IPS DF 6.9 (cell line): ENCODE measurements at places on chromosomes 7 and 10.

DNA sequence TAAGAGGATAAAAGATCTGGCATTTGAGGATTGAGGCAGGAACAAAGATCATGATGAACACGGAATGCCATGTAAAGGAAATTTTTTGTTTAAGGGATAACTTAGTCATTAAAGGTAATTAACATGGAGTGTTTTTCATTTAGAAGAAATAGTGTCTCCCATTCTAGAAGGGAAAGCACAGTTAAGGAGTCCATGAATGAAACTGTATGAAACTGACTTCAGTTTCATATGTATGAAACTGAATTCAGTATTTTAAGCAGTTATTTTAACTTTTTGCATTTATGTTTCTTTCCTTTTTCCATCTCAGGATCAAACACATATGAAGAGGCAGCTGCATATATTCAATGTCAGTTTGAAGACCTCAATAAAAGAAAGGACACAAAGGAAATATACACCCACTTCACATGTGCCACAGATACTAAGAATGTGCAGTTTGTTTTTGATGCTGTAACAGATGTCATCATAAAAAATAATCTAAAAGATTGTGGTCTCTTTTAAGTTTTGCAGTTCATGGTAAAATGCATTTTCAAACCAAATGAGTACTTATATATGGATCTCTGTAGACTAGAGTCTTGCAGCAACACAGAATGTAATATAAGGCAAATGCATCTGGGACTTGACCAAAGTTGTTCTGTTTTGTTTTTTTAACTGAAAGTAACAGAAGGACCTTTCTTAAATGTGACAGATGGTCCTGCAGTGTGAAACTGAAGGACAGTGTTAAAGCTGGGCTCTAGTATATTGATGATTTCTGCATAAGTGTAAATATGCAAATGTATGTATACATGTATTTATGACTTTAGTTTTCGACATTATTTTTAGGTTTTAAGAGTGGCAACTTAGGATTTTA, 82.6 kb downstream of the GNAI1 start:
- no peak for DNase-seq

DNA sequence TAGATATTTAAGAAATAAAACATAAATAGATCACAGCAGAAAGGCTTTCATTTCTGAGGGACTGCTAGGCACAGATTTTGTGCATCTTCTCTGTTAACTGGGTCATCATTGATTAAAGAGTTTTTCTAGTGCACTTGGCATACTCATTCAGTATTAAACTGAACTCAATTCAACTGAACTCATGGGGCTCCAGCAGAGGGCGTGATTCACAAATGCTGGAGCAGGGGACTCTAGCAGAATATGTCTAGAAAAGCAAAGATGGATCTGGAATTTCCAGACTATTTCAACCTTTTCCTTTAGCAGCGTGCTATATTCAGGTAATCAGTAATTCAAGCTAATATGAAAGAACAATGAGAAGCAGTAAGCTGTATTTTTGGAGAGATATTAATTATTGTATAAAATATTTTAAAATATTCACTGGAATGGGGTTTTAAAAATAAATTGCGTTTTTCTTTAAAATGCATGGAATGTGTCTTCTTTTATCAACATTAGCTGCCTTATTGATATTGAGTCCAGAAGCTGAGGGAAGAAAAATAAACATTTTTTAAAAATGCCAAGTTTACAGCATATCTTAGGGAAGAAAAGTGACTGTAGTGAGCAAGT, 296.8 kb upstream of the CACNA2D1 start:
- no peak for DNase-seq

GRCh38 chr10:132448248-132448731, 51.3 kb downstream of the PWWP2B start:
- DNase-seq, result no peak

DNA sequence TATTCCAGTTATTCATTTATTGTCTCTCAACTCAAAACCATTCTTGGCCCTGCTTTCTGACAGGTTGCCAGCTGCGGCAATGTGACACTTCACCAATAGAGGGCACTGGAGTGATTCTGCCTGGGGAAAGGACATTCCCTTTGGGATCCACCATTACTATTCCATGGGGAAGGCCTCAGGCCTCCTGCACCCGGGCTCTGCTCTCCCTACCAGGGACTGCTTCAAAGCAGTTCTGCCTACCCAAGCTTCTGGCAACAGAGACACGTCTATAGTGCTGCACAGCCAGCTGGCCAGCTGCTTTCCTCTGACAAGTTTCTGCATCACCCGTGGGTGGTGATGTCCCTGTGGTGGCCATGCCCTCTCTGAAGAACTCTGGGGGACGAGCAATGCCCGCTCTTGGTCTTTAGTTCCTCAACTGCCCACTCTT, 163.8 kb downstream of the ELMO1 start:
- peak; percentile 27 for DNase-seq

DNA sequence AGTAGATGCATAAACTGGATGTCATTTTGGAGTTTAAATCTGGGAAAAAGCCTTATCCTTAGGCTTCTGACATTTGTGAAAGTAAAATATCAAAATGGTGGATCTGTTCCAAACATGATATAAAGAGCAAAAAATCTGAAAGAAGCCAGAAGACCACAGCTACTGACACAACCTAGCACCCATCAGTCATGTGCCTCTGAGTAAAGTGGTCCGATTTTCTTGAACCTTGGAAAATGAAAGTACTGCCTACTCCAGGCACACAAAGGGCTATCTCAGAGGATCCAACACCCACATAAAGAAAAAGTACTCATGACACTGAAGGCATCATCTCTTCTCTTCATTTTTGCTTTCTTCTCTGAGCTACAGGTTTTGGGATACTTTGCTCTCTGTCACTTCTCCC, 150.7 kb downstream of the KMT2E start:
- DNase-seq, result no peak

- no peak for DNase-seq
Observed at GRCh38 chr10:22183771-22184461, 33.9 kb downstream of the EBLN1 start.

- no peak for DNase-seq
Observed at GRCh38 chr10:35532141-35532540, 73.0 kb upstream of the GJD4 start.

- no peak for DNase-seq
Observed at GRCh38 chr7:20963556-20964280, 177.0 kb upstream of the SP8 start.

DNA sequence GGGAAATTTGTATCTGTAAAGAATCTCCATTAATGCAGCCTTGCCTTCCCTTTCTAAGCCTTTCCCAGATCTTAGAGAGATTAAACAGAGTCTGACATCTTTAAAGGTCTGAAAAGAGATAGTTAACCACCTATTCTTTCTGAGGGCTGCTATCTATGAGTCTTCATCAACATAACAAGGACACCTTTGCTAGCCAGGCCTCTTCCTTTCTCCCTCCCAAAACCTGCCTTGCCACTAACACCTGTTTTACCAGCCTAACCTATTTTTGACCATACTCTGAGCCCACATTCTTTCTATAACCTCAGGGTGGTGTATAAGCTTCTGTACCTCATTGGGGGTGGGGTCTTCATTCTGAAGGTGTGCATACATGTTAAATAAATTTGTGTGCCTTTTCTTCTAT, 217.1 kb downstream of the IPMK start:
- peak; percentile 33 for DNase-seq

- no peak for DNase-seq
Observed at GRCh38 chr10:37860494-37861190, 3.2 kb upstream of the ZNF248 start.

DNA sequence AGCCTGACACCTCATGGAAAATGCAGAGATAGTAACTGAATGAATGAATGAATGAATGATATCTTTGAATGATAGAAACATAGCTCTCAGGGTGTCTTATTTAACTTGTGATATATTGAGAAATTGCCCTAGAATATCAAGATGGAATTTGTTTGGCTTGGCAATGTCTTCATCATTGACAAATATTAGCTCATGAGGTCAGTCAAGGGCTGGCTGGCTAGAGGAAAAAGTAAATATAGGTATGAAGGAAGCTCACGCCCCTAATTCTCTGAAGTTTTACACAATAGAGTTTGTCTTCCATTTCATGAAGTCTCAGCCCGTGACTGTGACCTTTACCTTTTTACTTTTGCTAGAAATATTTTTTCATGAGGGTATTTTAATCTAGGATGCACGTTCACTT, 305.2 kb downstream of the ADARB2 start:
- DNase-seq, result no peak

DNA sequence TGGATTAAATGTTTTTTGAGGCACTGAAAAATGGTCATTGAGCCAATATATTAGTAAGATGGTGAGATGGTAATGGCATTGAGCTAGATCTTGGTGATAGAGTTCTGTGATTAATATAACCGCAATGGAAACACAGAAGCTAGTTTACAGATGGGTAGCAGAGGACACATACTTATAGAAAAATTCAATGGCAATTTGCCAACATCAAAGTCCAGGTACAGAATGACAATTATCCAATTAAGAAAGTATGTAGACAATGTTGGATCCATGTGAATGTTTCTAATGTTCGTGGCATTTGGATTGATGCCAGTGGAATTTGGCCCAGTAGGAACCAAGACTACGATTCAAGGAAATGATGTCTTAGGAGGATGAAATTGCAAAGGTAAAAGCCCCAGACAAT, 187.8 kb downstream of the GNAT3 start:
- no peak for DNase-seq

GRCh38 chr7:103148131-103148993, 537 bp downstream of the NAPEPLD start:
- DNase-seq, result no peak

GRCh38 chr7:2897023-2897422, 52.9 kb upstream of the GNA12 start:
- no peak for DNase-seq

- DNase-seq, result no peak
Observed at GRCh38 chr10:100875484-100876166, 37.1 kb upstream of the SLF2 start.

GRCh38 chr7:34991938-34992840, 45.1 kb downstream of the DPY19L1 start:
- no peak for DNase-seq

- DNase-seq, result peak; percentile 25
Observed at GRCh38 chr7:83610649-83611304, 38.2 kb downstream of the SEMA3E start.

GRCh38 chr7:35040906-35041305, 3.6 kb upstream of the DPY19L1 start:
- no peak for DNase-seq

DNA sequence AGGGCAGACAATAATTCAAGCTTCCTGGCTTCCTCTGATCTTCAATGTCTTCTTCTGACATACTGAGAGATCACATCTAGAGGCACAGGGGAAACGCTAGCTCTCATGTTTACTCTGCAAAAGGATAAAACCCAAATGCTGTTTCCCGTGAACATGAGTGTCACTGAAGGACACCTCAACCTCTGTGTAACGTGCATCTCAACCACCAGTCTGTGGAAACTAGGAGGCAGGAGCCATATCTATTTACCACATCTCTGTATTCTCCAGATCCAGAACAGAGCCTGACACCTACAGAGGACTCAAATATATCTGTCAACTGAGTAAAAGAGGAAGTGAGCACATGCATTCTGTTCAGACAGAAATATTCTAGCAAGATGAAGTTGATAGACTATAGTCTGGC, 140.3 kb upstream of the TARP start:
- DNase-seq, result no peak

DNA sequence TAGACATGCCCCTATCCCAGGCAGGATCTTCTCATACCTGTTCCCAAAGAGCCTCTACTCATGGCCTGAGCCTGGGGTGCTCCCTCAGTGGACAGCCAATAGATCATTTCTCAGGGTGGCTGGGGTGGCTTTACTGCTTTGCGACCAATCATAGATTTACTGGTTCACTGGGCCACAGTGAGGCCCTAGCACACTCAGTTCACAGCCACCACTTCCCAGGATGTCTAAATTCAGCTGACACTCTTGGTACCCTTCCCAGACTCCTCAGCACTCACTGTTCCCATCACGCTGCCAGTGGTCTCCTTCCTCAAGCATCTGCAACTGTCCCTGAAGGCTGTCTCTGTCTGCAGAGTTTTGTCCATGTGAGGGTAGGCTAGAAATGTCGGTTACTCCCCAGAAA, 50.6 kb downstream of the ARHGAP22 start:
- DNase-seq, result no peak

- DNase-seq, result no peak
Observed at GRCh38 chr10:5891009-5891408, 966 bp downstream of the FBH1 start.

- no peak for DNase-seq
Observed at GRCh38 chr7:73702665-73703064, 16.8 kb downstream of the STX1A start.

- DNase-seq, result no peak
Observed at GRCh38 chr10:99526861-99527504, 5.8 kb upstream of the NKX2-3 start.

DNA sequence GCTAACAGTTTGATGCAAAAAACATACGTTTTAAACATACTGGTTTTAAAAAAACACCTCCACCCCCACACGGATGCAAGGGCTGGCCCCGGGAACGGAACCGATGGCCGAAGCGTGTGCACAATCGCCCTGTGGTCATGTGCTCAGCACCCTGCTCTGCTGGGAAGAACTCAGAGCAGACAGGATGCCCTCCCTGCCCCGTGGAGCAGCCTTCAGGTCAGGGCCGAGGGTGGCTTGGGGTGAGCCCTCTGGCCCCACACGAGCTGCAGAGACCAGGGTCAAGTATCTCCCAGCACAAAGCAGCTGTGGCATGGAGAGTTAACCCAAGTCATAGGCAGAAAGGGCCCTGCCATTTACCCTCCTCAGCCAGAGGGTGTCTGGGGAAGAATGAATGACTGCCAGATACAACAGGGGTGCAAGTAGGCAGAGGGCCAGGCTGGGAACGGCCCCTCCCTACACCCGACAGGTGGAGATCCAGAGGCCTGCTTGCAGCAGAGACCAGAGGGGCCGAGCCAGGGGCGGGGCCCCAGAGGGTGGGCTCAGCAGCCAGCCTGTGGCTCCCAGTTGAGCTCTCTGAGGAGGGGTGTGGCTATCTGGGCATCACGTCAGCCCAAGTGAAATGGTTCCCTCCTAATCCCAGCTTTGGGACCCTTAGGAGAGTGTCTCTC, 56.8 kb downstream of the ZRANB1 start:
- DNase-seq, result no peak

DNA sequence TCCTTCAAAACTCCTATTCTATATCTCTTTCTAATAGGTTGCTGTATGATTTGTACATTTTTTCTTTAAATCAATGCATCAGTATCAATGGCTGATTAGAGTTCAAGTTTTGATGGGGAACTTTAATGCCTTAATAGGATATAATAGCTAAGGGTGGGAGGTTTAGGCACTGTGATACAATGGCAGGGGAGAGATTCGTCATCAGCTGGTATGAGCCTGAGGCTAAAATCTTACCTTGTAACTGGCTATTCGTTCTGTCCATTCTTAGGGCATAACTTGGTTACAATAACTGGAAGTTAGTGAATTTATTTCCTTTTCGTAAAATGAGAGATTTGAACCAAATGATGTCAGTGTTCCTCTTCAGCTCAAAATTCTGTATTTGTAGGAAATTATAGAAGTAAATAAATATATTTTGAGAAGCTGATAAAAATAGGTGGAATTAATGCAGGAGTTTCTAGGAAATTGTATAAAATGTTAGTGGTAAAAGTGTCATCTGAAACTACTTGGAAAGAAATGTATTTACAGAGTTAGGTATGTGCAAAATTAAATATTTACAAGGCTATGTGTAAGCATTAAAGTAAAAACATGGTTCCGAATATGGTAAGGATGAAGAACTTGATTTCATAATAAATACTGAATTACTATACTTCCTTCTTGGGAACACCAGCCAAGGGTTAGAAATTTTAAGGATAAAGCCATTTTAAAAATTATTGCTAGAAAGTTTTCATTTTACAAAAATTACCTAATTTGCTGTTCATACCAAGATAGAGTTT, 27.5 kb upstream of the NAMPT start:
- no peak for DNase-seq
